ENCODE measurements at places on chromosomes 5 and 9.

DNA sequence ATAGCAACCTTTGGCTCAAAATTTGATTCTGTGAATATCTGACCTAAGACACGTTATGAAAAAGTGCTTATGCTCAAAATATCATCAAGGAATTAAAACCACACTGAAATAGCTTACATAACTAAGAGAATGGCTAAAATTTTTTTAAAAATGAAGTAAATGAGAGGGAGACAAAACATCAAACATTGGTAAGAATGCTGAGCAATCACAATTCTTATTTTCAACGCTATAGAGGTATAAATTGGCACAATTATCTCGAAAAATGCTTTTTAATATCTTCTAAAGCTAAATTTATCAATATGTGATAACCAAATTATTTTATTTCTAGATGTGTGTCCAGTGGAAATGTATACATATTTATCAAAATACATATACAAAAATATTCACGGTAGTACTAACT, 381.3 kb downstream of the ANXA1 start:
- no peak for DNase-seq

GRCh38 chr5:151318850-151319732, 15.5 kb upstream of the SLC36A3 start:
- DNase-seq, result peak; percentile 13

GRCh38 chr5:177123789-177124485, 9.6 kb upstream of the NSD1 start:
- no peak for DNase-seq

DNA sequence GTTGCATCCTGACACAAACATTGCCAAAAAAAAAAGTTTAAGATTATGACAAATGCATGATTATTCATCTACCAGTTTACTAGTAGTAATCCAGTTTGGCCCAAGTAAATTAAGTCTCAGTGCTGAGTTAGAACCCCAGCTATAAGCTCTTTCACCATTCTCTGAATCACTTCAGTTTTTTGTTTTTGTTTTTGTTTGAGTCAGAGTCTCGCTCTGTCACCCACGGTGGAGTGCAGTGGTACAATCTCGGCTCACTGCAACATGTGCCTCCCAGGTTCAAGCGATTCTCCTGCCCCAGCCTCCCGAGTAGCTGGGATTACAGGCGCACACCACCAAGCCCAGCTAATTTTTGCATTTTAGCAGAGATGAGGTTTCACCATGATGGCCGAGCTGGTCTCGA, 1.5 kb upstream of the PCYOX1L start:
- no peak for DNase-seq

DNA sequence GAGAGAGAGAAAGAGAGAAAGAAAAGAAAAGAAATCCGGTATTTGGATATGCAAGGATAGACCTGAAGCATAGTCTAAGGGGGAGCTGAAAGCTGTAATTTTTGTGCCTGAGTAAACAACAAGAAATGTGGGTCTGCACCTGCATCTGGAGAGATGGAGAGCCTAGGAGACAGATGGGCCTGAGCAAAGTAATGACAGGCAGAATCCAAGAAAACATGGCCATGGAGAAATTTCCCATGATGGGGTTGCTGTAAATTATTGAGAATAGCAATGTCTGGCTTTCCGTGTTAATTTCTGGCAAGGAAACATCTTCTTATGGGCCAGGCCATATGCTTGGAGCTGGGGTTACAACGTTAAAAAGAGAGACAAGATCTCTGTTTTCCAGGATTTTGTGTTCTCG, 40.2 kb downstream of the YIPF5 start:
- no peak for DNase-seq

DNA sequence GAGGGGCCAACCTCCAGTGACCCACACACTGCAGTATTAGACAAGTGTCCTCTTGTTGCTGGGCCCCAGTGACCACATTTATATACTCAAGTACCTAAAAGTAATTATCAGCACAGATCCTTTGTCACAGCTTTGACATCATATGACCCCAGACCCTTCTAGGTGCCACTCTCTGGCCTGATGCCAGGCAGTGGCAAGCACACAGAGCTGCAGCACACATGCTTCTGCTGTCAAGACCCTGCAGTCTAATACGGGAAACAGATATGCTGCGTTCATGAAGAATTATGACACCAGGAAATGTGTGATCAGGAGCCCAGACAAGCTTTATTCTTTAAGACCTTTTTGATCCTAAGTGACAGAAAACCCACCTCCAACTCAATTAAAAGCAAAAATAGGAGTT, 63.8 kb upstream of the AFAP1L1 start:
- DNase-seq, result no peak

- no peak for DNase-seq
These were observed 62.6 kb upstream of the SLC25A51 start for GRCh38 chr9:37966412-37967013.

DNA sequence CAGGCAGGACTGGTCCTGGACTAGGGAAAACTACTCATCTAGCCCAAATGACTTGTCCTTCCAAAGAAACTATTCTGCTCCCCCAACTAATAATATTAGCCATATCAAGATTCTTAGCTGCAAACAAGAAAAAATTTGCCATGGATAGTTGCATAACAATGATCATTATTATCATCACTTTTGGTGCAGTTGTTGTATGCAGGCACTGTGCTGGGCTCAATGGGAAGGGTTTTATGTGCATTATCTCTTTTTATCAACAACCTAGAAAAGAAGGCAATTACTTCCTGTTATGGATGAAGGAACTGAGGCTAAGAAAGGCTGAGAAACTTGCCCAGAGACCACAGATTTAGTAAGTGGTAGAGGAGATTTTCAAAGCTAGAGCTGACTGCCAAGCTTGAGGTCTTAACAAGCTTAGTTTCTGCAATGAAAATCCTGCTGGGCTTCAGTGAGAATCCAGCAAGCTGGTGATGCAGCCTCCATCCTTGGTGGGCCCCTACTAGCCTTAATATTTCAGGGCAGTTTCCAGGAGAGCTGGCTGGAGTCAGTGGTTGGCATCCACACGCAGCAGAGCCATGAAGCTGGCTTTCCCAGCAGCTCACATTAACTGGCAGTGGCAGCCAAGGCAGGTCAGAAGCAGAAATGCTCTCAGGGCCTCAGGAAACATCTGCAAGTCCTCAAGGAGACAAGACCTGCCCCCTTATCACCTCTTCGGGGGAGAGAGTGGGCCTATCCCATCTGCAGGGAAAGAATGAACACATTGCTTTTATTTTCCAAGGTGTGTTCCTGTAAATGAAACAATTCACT, 20.5 kb upstream of the MEGF9 start:
- DNase-seq, result no peak

GRCh38 chr9:121271368-121272341, 3.7 kb downstream of the GSN start:
- no peak for DNase-seq

DNA sequence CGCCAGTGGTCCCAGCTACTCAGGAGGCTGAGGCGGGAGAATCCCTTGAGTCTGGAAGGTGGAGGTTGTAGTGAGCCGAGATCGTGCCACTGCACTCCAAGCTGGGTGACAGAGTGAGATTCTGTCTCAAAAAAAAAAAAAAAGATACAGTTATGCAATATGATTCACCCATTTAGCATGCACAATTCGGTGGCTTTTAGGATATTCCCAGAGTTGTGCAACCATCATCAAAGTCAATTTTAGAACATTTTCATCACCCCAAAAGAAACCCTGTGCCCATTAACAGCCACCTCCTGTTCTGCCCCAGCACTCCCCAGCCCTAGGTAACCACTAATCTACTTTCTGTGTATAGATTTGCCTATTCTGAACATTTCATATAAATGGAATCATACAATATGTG, 4.3 kb upstream of the DHFR start:
- no peak for DNase-seq

DNA sequence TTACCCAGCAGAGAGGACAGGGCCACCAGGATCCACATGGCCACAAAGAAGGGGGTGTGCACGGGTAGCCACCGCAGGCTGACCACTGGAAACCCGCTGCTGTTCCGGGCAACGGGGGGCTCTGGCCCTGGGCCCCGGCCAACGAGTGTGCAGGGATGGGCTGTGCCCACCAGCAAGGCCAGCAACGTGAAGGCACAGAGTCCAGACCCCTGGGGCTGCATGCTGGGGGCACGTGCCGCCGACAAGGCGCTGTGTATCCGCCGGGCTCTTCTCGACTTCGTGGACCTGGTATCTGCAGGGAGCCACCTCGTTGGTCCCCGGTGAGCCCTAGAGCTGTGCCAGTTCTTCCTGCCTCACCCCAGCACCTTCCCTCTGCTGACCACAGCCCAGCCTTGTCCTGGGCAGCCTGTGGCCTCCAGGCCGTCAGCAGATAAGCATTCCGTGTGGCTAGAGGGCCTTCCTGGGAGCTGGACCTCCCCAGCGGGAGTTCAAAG, 42.2 kb upstream of the CEP72 start:
- DNase-seq, result no peak

DNA sequence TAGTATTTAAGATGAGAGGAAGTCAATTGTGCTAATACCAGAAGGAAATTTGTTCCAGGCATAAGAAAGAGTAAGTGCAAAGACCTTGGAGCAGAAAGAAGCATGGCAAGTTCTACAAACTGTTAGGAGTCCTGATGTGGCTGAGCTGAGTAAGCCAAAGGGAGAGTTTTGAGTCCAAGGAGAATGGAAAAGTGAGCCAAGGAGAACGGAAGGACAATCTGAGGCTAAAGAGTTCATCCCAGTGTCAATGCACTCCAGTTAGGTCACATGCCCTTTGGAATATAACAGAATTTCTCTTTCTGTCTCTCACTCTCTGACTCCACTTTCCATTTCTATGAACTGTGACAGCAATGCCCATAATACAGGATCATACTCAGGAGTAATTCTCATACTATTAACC, 224.7 kb downstream of the CAAP1 start:
- DNase-seq, result no peak

GRCh38 chr5:93893075-93893474, 151.7 kb upstream of the POU5F2 start:
- DNase-seq, result no peak

DNA sequence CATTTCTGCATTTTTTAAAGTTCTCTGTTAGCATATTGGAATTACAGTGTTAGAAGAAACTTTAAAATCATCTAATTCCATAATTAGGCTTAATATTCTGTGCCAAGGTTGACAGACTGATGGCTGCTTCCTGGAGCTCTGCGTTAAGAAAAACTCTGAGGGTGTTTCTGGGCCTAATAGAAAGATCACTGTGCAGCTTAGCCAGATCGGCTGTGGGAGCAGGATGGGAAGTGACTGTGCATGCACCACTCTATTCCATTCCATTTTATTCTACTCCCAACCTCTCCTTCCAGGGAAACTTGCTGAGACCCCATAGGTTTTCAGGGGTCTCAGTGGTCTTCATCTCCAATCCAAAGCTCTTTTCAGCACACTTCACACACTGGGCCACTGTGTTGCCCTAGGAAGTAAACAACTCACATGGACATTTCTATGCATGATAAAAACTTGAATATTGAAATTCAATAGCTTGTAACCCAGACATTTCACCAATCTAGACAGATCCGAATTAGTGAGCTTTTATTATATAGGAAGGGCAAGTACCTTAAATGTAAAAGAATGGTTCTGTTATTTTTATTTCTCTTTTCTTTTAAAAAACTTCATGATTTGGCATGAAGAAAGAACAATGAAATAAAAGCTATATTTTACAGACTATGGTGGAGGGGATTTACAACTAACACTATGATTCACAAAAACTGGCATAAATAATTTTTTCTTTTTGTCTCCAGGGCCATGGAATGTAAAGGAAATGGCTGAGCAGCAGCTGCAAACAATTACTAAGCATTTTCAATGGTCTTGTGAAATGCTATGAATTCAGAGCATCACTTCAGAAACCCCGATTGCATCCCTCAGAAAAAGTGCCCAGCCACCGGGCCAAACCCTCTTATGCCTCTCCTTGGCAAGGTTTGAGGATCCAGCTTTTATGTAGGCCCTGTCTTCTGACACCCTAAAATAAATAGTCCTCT, 51.4 kb upstream of the DAB2 start:
- no peak for DNase-seq

DNA sequence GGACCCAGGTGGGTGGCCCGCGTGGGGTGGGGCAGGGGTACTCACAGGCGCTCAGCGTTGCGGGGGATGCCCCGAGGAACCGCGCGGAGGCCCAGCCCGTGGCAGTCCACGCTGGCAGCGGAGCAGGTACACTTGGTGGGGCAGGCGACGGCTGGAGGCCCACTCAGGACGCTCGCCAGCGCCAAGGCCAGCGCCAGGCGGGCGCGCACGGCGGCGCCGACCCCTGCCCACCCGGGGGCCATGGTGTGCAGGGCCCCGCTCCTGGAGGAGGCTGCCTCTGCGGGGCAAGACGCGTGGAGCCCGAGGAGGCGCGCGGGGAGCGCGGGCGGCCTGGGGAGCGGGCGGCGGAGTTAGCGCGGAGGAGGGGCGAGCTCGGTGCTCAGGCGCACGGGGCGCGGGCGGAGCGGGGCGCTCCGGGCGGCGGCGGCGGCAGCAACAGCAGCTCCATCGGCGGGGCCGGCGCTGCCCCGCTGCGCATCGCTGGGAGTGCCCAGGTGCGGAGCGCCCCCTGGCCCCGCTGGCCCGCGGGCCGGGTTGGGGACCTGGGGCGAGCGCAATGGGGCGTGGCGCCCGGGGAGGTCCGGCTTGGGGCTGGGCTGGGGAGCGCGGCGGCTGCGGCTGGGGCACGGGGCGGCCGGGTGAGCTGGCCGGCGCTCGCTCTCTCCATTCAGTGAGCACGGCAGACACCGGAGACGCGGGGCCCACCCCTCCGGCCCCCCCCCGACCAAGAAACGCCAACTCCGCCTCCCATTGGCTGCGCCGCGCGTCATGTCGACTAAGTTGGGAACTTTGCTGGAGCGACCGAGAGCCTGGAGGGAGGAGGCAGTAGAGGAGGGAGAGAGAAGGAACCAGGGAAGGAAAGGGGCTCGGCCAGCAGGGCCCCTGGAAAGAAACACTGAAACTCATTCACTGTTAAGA, at the start of gene SLIT3:
Gene SLIT3 (minus strand): TSS at position 672 of the 918 bp plus-strand sequence. CDS start 430 bp downstream, at position 242.
- DNase-seq, result no peak

DNA sequence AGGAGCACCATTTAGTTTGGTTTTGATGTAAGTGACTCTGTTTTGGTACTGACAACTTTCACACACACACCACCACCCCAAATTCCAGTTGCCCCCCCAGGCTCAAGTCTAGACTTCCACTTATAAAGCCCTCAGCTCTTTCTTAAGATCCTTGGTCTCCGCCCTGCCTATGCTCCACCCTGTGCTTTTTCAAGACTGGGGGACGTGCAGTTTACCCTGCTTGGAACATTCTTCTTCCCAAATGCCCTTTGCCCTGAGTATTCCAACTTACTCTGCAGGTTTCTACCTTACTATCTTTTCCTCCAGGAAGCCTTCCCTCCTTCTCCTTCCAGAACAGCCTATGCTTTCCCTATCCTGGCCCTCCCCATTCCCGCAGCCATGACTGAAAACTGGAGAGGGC, 1.5 kb upstream of the TRIM14 start:
- no peak for DNase-seq

- DNase-seq, result no peak
These were observed 195.4 kb downstream of the HSPA4 start for GRCh38 chr5:133247151-133247709.

GRCh38 chr5:8864053-8864452, 681.8 kb downstream of the SEMA5A start:
- DNase-seq, result peak; percentile 62

- no peak for DNase-seq
These were observed 47.0 kb downstream of the DNAJC21 start for GRCh38 chr5:34976347-34976746.

- DNase-seq, result no peak
These were observed 4.2 kb downstream of the SURF6 start for GRCh38 chr9:133331641-133332380.
